ENCODE measurements at places on chromosomes 1 and 21. TPM values are rescaled to one million over a fixed set of nuclear protein-coding genes. Genes with fewer than 3 reads are reported as not detected.

Gene ZNF648
- total RNA-seq: not detected

Gene PPIAL4G
- total RNA-seq: not detected

Gene TCHHL1
- total RNA-seq: not detected

Gene KCNT2
- total RNA-seq: 0.35 TPM

Gene HP1BP3
- total RNA-seq: 117 TPM

Gene RGS1
- 1.0 TPM for total RNA-seq

Gene TSSK3
- not detected for total RNA-seq

Gene CBS
- 1.1 TPM for total RNA-seq

Gene KIF14
- 0.09 TPM for total RNA-seq

Gene ATP6V1G3
- not detected for total RNA-seq

Gene SYCP1
- not detected for total RNA-seq

Gene BCAN
- not detected for total RNA-seq

Gene SPATA46
- 1.7 TPM for total RNA-seq

Gene CALML6
- total RNA-seq: 7.0 TPM

Gene FCGR3B
- total RNA-seq: 1.2 TPM

Gene DTL
- 0.52 TPM for total RNA-seq

Gene PAQR6
- 0.16 TPM for total RNA-seq

Gene MCOLN3
- total RNA-seq: 0.27 TPM

Gene DNAH14
- not detected for total RNA-seq

Gene TMEM54
- total RNA-seq: 5.7 TPM

Gene KAZN
- total RNA-seq: 1.5 TPM

Gene ALPL
- total RNA-seq: 3.6 TPM

Gene FCRL1
- total RNA-seq: not detected

Gene LCE3D
- total RNA-seq: not detected

Gene SLAMF8
- 2.3 TPM for total RNA-seq

Gene KCNA2
- total RNA-seq: 1.5 TPM

Gene CD1E
- not detected for total RNA-seq

Gene GJA8
- total RNA-seq: not detected

Gene GPR89B
- total RNA-seq: 10.4 TPM

Gene OPTC
- not detected for total RNA-seq

Gene RGS8
- not detected for total RNA-seq

Gene CBR3
- total RNA-seq: 2.9 TPM

Gene LRRN2
- 1.1 TPM for total RNA-seq

Gene SMCP
- total RNA-seq: not detected

Gene LCE1F
- total RNA-seq: not detected

Gene ZFP69B
- 0.35 TPM for total RNA-seq

Gene CNIH3
- total RNA-seq: 1.5 TPM

Gene KRTAP10-10
- total RNA-seq: not detected

Gene RIPPLY3
- not detected for total RNA-seq

All from gastrocnemius medialis (tissue), 4 donors.